Ammon's horn (tissue), 1 donor: ENCODE measurements at places on chromosomes 4 and X.

DNA sequence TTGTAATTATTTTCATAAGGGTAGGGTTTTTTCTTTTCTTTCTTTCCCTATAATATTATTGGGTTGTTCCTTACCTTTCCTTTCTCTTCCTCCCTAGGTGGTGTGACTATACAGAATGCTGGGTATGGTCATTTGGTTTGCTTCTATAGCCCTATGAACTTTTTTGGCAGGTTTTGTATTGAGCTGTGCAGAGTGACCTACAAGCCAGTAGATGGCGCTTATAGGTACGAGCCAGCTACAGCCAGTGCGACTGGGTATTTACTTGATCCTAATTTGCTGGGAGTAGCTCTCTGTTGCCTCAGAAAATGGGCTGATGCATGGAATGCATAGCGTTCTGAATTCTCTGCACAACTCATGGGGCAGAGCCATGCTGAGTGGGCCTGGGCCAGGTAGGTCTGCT, 423.3 kb downstream of the MAGEE1 start:
- DNase-seq: peak; percentile 0

GRCh38 chr4:24796620-24797019, 1.2 kb downstream of the SOD3 start:
- no peak for DNase-seq

DNA sequence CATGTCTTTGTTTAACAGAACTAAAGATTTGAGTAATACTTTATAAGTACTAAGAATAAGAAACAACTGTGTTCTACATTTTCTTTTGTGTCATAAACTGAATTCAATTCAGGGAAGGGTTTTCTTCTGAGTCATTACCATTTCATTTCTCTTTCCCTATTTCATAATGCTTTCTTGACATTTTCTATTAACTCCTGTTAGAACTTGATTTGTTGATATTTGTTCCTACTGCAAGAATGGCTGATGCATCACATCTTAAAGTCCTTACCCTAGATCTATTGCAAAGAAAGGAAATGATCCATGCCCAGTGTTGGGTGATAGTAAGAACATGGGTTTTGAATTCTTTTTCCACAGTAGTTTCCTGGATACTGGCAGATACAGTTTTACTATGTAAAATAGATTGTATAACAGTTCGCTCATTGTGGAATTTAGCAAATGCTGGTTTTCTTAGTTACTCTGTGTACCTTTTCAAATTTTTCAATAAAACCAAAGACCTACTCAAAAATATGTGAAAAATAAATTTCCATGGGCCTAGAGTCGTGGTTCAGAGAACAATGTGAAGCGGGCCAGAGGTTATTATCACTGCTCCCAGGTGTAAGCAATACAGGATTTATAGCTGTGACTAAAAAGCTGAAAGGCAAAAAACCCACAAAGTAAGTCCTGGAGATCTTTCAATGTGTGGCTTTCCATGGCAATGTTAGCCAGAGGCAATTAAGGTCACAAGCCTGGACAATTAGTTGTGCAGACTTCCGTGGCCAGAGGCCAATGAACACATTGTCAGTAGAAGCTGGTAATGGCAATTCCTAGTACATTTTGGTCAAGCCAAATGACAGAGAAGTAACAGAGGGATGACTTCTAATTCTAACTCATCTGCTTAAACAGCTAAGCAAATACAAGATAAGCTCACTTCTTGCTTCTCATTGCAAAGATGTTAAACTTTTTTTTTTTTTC, 127.3 kb upstream of the FAT4 start:
- DNase-seq: peak; percentile 16

- no peak for DNase-seq
Measured at GRCh38 chr4:98387345-98388026, 126.3 kb downstream of the RAP1GDS1 start.

DNA sequence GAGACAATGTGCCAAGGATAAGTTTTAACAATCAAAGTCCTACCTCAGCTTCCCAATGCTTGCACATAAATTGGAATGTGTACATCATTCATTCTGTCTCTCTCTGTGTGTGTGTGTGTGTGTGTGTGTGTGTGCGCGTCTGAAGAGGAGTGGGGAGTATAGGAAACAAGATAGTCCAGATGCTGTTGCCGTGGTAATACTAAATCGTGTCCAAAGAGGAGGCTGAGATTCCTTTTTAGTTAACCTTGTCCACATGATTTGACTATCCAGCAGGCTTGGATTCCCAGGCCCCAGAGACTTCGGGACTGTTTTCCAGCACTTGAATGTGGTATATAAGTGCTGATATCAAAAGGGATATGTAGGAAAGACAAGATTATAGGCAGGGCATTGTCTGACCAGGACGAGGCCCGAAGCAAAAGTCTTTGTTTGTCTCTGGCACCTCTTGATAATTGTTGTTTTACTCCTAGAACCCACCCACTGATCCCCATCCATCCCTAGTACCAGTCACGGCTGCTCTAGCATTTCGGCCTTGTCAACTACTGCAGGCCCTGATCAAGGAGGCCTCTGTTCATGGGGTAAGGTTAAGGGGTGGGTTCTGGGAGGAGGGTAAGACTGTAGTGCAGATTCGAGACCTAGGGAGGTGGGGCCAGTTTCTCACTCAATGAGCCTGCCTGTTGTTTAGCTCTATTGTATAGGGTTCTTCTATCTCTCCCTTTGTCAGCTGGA, 3.9 kb downstream of the PLP1 start:
- peak; percentile 90 for DNase-seq
